A549 treated with GW870086 at 1 μM for 4 hours (cell line): ENCODE measurements at places on chromosomes 2 and 18. TPM values are rescaled to one million over a fixed set of nuclear protein-coding genes. Genes with fewer than 3 reads are reported as not detected.

The TAF4B gene
- total RNA-seq = 4.0 to 5.1 TPM (median 4.8 TPM) in 5 replicates

The LIMS4 gene
- 0.46 to 1.3 TPM (median 0.74 TPM) in 5 replicates for total RNA-seq

The CHMP1B gene
- total RNA-seq = 38.1 to 43.9 TPM (median 40.9 TPM) in 5 replicates

The REG3A gene
- total RNA-seq = not detected in 5 replicates

The ROCK2 gene
- 18.3 to 28.2 TPM (median 26.7 TPM) in 5 replicates for total RNA-seq

The PTPN2 gene
- 18.2 to 22.2 TPM (median 20.5 TPM) in 5 replicates for total RNA-seq

The MC2R gene
- not detected in 5 replicates for total RNA-seq

The DLGAP1 gene
- not detected in 5 replicates for total RNA-seq

The MC4R gene
- not detected in 5 replicates for total RNA-seq

The PNO1 gene
- 53.6 to 58.9 TPM (median 55.2 TPM) in 5 replicates for total RNA-seq

The CD8A gene
- 0.21 to 0.34 TPM (median 0.24 TPM) in 5 replicates for total RNA-seq

The DOK6 gene
- total RNA-seq = not detected in 5 replicates

The NTSR2 gene
- total RNA-seq = not detected in 5 replicates

The CYRIA gene
- total RNA-seq = 0.13 to 0.29 TPM (median 0.23 TPM) in 4 of 5 replicates, not detected in the other
